ENCODE measurements at places on chromosomes 7 and 10.

DNA sequence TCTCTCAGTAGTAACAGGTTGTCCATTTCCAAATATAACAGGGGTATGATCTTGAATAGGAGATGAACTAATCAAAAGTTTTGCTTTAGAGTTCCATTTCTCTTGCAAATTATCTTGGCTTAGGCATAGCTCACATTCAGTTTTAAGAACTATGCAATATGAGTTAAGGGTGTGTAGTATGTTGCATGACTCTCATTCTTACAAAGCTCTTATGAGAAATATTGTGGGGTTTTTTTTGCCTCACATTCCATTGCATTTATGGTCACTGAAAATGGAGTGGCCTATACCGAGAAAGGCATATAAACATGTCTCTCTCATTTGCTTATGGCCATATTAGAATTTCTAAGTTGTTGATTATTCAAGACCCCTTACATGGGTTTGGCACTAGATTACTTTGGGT is 48.5 kb upstream of the LAMB1 start:
- DNase-seq, result peak; percentile 39

DNA sequence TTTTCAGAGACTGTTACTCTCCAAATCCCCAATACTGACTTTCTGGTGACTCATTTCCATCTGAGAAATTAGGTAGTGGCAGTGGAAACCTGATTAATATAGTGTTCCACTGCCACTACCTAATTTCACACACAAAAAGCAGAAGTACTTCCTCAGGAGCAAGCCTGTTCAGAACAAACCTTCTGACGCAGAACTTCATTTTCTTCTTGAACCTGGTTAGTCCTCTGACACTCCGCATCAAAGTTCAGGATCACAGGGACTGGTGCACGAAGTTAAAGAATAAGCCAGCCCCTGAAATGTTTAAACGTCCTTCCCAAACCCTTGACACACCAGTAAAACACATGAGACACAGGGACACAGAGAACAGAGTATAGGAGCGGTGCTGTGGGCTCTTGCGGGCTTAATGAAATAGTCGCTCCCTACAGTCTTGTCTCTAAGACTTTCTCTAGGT is 4.4 kb downstream of the WDR91 start:
- no peak for DNase-seq

- no peak for DNase-seq
Observed at GRCh38 chr10:48227213-48227612, 47.3 kb downstream of the FRMPD2 start.

- DNase-seq, result peak; percentile 92
Observed at GRCh38 chr10:111707076-111707475, 476.5 kb downstream of the GPAM start.

- DNase-seq, result no peak
Observed at GRCh38 chr10:35274498-35275060, 61.7 kb upstream of the CCNY start.

GRCh38 chr10:86287966-86288579 is 78.5 kb downstream of the GRID1 start:
- no peak for DNase-seq

- no peak for DNase-seq
Observed at GRCh38 chr7:6299774-6300173, 27.4 kb upstream of the CYTH3 start.

- no peak for DNase-seq
Observed at GRCh38 chr10:352476-353235, 217.4 kb downstream of the ZMYND11 start.

- DNase-seq, result no peak
Observed at GRCh38 chr10:132848951-132849545, 63.1 kb upstream of the NKX6-2 start.

DNA sequence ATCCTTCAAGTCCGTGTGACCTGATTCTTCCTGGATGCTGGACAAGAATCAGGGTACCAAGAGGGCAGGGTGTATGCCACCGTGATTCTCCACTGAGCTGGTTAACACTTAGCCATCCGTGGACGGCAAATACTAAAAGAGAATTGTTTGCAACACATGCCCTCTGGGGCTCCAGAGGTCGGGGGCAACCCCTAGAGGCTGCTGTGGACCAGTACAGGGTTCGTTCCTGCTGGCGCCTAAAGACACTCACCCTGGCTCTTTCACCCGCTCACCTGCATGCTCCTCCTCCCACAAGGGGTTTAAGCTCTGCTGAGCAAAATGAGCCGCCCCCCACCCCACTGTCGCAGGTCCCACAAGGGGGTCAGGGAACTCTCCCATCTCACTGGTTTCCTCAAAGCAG is 148.7 kb upstream of the ITGB1 start:
- no peak for DNase-seq

DNA sequence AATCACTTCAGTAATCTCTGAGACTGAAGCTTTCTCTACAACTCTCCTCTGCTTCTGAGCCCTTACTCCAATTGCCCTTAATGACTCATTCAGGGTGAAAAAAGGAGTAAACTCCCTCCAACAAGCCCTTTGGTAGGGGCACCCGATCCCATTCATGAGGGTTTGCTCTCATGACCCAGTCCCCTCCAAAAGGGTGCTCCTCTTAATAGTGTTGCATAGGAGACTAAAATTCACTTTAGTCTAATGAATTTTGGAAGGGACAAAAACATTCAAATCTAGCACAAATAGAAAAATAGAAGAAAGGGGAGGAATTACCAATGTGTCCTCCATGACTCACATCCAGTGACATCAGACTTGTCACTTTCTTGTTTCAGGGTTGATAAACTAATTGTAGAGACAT is 66.2 kb upstream of the CCNY start:
- DNase-seq, result peak; percentile 14

- DNase-seq, result peak; percentile 94
Observed at GRCh38 chr7:17651863-17652385, 288.4 kb downstream of the SNX13 start.

DNA sequence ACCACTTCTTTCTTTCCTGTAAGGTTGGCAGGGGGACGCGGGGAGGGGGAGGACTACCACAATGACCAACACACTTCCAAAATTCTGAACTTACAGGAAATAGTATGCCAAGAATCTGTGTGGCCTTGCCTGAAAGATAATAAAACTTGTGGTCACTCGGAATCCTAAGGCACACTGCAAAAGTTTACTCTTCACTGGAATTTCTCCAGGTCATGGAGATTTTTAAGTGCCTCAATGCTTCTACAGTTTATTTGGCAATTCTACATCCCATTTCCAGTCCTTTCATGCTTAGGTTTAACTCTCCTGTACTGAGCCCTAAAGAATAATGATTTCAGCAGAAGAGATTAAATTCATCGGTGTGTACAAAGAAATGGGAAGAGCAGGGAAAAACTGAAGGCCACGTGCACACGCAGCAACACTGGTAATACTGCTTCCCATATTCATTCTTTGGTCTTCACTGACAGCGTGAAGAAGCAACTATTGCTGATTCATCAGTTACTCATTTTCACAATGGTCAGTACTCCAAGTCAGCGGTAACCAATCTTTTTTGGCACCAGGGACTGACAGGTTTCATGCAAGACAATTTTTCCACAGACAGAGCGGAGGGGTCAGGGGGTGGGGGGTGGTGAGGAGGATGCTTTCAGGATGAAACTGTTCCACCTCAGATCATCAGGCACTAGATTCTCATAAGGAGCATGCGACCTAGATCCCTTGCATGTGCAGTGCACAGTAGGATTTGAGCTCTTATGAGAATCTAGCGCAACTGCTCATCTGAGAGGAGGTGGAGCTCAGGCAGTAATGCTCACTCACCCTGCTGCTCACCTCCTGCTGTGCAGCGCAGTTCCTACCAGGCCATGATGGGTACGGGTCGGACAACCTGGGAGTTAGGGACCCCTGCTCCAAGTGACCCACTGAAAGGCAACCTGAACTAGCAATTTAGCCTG is 9.8 kb downstream of the LARP4B start:
- peak; percentile 79 for DNase-seq

GRCh38 chr7:88437132-88437531 is 130.4 kb upstream of the STEAP4 start:
- no peak for DNase-seq

- DNase-seq, result no peak
Observed at GRCh38 chr10:51291961-51292360, 217.7 kb downstream of the PRKG1 start.

All from fibroblast of skin of right biceps (primary cell).